ENCODE measurements at places on chromosomes 16 and 17. TPM values are rescaled to one million over a fixed set of nuclear protein-coding genes. Genes with fewer than 3 reads are reported as not detected.

KRTAP9-2 gene
- not detected for polyA plus RNA-seq

VMO1 gene
- not detected for polyA plus RNA-seq

SCARF1 gene
- polyA plus RNA-seq: 0.13 TPM

TMEM106A gene
- 10.0 TPM for polyA plus RNA-seq

SLC38A8 gene
- not detected for polyA plus RNA-seq

RAB26 gene
- 1.4 TPM for polyA plus RNA-seq

CCL14 gene
- not detected for polyA plus RNA-seq

ATP2A1 gene
- polyA plus RNA-seq: not detected

KCNJ2 gene
- polyA plus RNA-seq: not detected

C17orf113 gene
- 0.13 TPM for polyA plus RNA-seq

ST6GALNAC2 gene
- polyA plus RNA-seq: 0.84 TPM

HSBP1 gene
- polyA plus RNA-seq: 39.3 TPM

Data from naive B cell (primary cell).